IMR-90 (cell line): ENCODE measurements at places on chromosomes 13 and 19. TPM values are rescaled to one million over a fixed set of nuclear protein-coding genes. Genes with fewer than 3 reads are reported as not detected.

Gene SOX1
- total RNA-seq = not detected in 2 replicates

Gene RAB3D
- 4.8 and 5.0 TPM in 2 replicates for total RNA-seq

Gene SERPINE3
- not detected in 2 replicates for total RNA-seq

- H3K4me3 ChIP-seq = no peak overlapping the region
- no peaks in the 10 kb centered on the region for H3K36me3 ChIP-seq
- no peaks in the 10 kb centered on the region for H3K4me1 ChIP-seq
- H3K27ac ChIP-seq = no peak overlapping the region
These were observed 14.9 kb downstream of the ONECUT3 start for GRCh38 chr19:1768248-1768647.

DNA sequence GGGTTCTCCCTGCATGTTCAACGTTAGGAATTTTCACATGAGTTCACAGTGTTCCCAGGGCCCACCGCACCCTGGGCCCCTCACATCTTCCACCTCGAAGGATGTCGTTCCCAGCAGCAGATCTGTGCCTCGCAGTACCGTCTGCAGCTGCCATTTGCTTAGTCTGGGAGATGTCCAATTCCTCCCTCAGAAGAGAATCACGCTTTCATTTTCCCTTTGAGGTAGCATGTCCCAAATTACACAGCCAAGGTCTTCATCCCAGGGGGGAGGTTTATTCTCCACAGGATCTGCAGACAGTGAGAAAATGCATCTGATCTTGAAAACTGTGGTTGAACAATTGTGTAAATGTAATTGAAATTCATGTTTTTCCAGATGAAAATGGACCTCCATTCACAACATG, 150.2 kb downstream of the DCT start:
- peaks cover 33% of the 10 kb centered on the region for H3K4me1 ChIP-seq
- no peaks in the 10 kb centered on the region for H3K27me3 ChIP-seq
- no peak overlapping the region for H3K4me3 ChIP-seq
- peak overlapping the region; percentile 65; the same call in 1 of the 2 replicates for H3K27ac ChIP-seq

- no peak overlapping the region for H3K4me3 ChIP-seq
- no peaks in the 10 kb centered on the region for H3K4me1 ChIP-seq
- no peaks in the 10 kb centered on the region; the same call in 1 of the 2 replicates for H3K27me3 ChIP-seq
- H3K27ac ChIP-seq = no peak overlapping the region
- no peaks in the 10 kb centered on the region for H3K36me3 ChIP-seq
- no peak for DNase-seq
These were observed 618.7 kb downstream of the DIAPH3 start for GRCh38 chr13:59545007-59545406.

GRCh38 chr19:33424181-33424580, 50.7 kb downstream of the CEBPG start:
- H3K4me1 ChIP-seq = no peaks in the 10 kb centered on the region
- no peak for DNase-seq
- H3K4me3 ChIP-seq = no peak overlapping the region
- H3K27ac ChIP-seq = no peak overlapping the region
- H3K36me3 ChIP-seq = no peaks in the 10 kb centered on the region

GRCh38 chr13:77114271-77114670, 87.3 kb upstream of the FBXL3 start:
- no peaks in the 10 kb centered on the region for H3K27me3 ChIP-seq
- H3K36me3 ChIP-seq = peaks cover 3% of the 10 kb centered on the region; the same call in 1 of the 2 replicates
- no peak overlapping the region for H3K27ac ChIP-seq
- H3K4me1 ChIP-seq = no peaks in the 10 kb centered on the region
- DNase-seq = peak; percentile 35

DNA sequence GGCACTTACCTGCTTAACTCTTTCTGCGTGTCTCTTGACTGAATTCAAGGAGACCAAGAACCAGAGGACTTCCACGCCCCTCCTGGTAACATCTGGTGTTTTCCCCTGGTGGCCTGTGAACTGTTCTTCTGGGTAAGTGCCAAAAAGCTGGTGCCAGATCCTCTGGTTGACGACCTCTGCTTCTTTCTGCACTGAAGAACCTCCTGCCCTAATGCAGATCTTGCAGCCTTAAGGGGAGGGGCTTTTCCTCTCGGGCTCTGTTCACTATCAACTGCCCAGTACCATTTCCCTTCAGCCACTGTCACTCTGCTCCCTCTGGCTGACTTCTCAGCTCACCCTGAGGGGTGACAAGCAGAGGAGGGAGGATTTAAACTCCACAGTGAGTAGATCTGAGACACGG, 6.1 kb upstream of the ERVV-1 start:
- H3K27ac ChIP-seq = no peak overlapping the region
- H3K4me3 ChIP-seq = no peak overlapping the region
- H3K27me3 ChIP-seq = no peaks in the 10 kb centered on the region
- DNase-seq = no peak

DNA sequence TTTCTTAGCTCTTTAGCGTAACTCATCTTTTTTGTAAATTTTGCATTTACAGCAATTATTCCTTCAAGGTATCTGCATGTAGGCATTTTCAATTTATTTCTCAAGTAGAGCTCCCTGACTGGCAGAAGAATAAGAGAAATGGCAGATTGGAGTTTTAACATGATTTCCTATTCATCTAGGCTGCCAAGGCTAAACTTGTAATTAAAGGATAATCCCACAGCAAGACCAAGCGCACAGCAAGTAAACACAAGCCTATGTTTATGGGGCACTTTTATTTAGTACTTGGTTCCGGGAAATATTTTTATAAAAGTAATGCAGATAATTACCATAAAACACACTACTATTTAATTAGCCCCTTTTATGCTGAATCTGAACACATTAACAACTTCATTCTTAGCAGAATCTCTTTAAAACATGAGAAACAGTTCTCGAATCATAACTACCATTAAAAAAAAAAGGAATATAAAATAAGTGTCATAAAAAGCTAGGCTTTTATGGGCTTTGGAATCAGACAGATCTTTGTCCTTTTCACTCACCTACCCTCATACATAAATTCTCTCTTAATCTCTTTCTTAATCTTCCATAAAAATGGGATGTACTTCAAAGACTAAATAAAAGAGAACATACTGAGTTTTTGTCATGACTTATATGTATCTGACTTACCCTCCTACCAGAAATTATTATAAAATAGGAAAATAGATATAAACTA, 961.6 kb upstream of the MIR17HG start:
- no peaks in the 10 kb centered on the region for H3K27me3 ChIP-seq
- H3K4me3 ChIP-seq = no peak overlapping the region
- no peak overlapping the region for H3K27ac ChIP-seq

- peaks cover 7% of the 10 kb centered on the region; the same call in 1 of the 2 replicates for H3K27me3 ChIP-seq
- DNase-seq = no peak
- no peak overlapping the region for H3K27ac ChIP-seq
- H3K36me3 ChIP-seq = no peaks in the 10 kb centered on the region
- H3K4me3 ChIP-seq = no peak overlapping the region
These were observed 10.8 kb downstream of the F2RL3 start for GRCh38 chr19:16899566-16900075.

DNA sequence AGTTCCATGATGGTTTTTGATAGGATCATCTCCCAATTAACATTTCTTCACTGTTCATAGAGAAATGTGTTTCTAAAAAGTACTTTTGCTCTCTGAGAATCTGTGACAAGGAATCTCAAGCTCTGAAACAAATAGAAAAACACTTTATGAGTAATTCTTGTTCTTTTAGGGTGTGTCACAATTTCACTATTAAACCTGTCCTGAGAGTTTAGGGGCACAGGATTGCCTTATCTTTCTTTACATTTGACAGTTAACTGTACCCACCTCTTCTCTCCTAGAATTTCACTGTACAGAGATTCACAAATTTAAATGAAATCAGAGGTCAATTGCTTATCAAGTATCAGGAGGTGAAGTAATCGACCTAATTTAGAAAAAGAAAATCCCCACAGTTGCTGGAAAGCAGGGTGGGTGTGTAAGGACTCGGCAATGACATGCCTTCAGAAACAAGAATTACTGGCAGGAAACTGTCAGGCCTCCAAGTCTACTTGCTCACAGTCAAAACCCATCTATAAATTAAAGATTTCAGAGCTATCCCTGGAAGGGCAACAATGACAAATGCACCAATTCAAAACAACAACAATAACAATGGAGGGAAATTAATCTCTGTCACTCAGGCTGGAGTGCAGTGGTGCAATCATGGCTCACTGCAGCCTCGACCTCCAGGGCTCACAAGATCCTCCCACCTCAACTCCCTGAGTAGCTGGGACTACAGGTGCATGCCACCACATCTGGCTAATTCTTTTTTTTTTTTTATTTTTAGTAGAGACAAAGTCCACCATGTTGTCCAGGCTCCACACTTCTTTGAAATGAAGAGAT, 250.2 kb downstream of the ABCC4 start:
- peaks cover 22% of the 10 kb centered on the region for H3K36me3 ChIP-seq
- DNase-seq = no peak
- no peak overlapping the region for H3K4me3 ChIP-seq
- no peak overlapping the region for H3K27ac ChIP-seq
- no peaks in the 10 kb centered on the region for H3K4me1 ChIP-seq
- no peaks in the 10 kb centered on the region for H3K27me3 ChIP-seq

DNA sequence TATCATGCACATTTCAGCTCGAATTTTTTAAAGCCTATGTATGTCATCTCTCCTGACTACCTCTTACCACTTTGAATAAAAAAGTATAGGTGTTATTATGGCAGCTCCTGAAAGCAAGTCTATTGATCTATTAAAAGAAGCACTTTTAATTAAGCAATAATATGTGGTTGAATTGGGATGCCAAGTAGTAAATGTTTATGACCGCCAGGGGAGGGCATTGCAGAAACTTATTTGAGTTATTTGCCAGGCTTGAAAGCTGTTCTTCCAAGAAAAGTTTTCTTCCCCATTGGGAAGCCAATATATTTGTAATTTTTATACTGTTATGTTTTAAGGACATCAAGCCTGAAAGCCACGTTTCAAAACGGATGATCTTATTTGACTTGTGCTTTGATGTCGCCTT, 88.1 kb upstream of the SOX21 start:
- no peaks in the 10 kb centered on the region for H3K36me3 ChIP-seq
- no peak overlapping the region for H3K27ac ChIP-seq
- H3K4me1 ChIP-seq = no peaks in the 10 kb centered on the region
- no peak for DNase-seq
- H3K4me3 ChIP-seq = no peak overlapping the region

DNA sequence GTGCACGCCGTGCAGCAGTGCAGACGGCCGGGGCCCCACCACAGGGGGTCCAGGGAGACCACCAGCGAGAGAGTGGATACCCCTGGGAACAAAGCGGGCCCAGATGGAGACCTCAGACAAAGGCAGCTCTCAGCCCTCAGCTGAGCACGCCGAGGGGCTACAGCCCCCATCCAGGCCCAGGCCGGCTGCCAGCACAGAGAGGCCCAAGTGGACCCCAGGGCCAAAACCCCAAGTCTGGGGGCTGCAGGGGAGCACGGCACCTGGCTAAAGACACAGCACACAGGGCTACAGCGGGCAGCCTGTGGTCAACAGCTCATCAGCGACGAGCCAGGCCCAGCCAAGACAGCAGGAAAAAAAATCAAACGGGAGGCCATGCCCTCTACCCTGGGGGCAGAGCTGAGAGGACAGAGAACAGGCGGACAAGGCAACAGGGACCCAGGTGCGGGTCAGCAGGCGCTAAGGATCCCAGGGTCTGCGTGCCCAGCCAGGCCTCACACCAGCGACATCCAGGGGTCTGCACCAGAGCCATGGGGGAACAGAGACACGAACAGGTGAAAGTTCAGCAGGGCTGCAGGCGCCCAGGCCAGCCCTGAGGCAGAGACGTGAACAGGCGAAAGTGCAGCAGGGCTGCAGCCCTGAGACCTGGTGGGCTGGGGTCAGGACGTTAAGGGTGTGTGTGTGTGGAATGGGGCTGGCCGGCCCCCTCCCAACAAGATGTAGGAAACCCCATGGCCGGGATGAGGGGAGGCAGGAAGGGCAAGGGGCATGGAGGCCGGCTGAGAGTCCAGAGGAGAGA, 34.3 kb downstream of the RASA3 start:
- no peak overlapping the region for H3K4me3 ChIP-seq
- H3K4me1 ChIP-seq = peaks cover 36% of the 10 kb centered on the region
- peaks cover 9% of the 10 kb centered on the region for H3K36me3 ChIP-seq
- DNase-seq = no peak

DNA sequence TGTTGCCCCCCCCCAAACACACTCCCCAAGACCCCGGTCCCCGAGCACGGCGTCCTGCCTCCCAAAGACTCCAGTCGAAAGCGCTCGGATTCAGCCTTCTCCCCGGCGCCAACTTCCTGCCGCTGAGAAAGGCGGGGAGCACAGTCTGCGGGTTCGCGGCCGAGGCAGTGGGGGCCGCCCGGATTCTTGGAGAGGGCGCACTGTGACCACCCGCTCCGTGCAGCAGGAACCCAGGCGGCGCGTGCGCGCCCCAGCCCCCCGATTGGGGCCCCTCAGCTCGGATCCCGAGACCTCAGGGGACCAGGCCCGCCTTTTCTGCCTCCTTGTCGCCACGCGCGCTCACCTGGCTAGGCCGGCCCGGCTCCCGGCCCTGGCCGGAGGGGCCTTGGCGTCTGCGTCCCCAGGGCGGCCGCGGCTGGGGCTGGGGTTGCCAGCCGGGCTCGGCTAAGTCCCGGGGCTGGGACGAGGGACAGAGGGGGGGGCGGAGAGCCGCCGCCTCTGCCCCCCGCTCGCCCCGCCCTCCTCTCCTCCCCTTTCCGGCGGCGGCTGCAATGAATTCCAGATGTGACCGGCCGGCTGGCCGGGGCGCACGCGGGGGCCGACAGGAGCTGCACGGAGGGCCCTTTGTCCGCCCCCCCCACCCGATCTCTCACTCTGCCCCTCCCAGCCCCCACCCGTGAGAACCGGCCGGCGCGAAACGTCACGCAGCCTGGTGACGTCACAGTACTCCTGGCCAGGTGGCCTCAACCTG, at the start of gene S1PR2:
S1PR2 (minus strand) TSS at position 471 of the 751 bp plus-strand sequence. CDS start 6,426 bp downstream, outside the sequence.
- H3K4me1 ChIP-seq = peaks cover 26% of the 10 kb centered on the region
- no peaks in the 10 kb centered on the region for H3K27me3 ChIP-seq
- H3K4me3 ChIP-seq = peak within 1 kb of the TSS; percentile 87
- DNase-seq = peak; percentile 75
- peak within 1 kb of the TSS; percentile 89 for H3K27ac ChIP-seq
- peaks cover 7% of the 10 kb centered on the region; the same call in 1 of the 2 replicates for H3K36me3 ChIP-seq

DNA sequence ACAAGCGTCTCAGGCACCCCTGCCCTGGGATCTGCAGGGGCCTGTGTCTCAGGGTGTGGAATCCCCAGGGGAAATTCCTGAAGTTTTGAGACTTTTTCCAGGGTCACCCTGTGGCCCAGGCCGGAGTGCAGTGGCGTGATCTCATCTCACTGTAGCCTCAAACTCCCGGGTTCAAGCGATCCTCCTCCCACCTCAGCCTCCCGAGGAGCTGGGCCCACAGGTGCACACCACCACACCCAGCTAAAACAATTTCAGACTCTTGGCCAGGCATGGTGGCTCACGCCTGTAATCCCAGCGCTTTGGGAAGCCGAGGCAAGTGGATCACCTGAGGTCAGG, 4.0 kb downstream of the CAPN12 start:
- no peaks in the 10 kb centered on the region for H3K36me3 ChIP-seq
- H3K27ac ChIP-seq = no peak overlapping the region
